Hematopoietic multipotent progenitor cell (in vitro differentiated cells): ENCODE measurements at places on chromosomes 16 and 17. TPM values are rescaled to one million over a fixed set of nuclear protein-coding genes. Genes with fewer than 3 reads are reported as not detected.
A peak's percentile ranks its signal among the peaks of the same experiment; 100 is the strongest.

GRCh38 chr17:67821871-67822367 lies 3.4 kb upstream of the BPTF start:
- DNase-seq = no peak

ALDH3A1 gene
- total RNA-seq = 0.81 TPM

GRCh38 chr16:50688083-50688482 lies 5.3 kb upstream of the NOD2 start:
- DNase-seq = no peak

EVPL gene
- total RNA-seq = 7.8 TPM

GRCh38 chr17:35895636-35896587 lies 15.8 kb upstream of the CCL5 start:
- DNase-seq = peak; percentile 85

GRCh38 chr17:18161207-18162145 lies 22.2 kb upstream of the ALKBH5 start:
- DNase-seq = no peak

DNA sequence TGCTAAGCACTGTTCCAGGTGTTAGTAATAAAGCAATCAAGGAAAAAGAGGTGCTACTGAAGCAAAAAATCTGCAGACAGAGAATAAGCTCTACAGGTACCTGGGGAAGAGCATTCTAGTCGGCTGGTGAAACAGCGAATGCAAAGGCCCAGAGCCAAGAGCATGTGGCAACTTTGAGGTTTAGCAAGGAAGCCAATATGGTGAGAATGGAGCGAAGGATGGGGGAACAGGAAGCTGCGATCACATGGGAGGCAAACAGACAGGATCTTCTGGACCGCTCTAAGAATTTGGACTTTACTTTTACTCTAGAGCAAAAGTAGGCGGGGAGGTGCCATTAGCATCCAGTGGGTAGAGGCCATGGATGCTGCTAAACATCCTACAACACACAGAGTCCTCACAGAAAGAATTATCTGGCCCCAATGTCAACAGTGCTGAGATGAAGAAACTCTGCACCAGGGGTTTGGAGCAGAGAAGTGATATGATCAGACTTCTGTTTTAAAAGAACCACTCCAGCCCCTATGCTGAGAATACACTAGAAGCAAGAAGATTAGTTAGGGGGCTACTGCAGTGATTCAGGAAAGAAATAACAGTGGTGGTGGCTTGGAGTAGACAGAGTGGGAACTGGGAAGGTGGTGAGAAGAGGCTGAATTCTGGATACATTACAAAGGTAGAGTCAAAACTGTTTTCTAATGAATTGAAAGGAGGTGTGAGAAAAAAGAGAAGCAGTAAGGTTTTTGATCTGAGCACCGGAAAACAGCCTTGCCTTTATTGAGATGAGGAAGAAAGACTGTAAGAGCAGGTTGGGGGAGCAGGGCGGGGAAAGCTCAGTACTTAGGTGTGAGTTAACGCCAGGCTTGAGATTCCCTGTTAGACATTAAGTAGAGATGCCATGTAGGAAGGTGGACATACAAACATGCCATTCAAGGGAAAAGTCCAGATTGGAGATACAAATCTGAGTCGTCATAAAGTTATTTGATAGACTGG lies 11.0 kb downstream of the EFTUD2 start:
- DNase-seq = no peak
